Hepatocyte (in vitro differentiated cells): ENCODE measurements at places on chromosomes 11 and 22. TPM values are rescaled to one million over a fixed set of nuclear protein-coding genes. Genes with fewer than 3 reads are reported as not detected.

DNA sequence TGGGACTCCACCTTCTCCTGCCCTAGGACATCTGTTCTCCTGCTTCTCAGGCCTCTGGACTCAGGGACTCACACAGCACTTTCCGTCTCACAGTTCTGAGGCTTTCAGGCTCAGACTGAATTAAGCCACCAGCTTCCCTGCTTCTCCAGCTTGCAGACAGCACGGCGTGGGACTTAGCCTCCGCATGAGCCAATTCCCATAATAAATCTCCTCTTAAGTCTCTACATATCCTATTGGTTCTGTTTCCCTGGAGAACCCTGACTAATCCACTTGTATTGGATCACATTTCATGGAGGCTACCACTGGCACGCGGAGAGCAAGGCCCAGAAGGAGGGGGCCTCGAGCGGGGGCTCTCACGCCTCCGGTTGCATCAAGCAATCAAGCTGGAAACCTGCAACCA lies 1313.6 kb downstream of the TBC1D22A start:
- no peak for DNase-seq
- H3K36me3 ChIP-seq: no peaks in the 10 kb centered on the region
- H3K4me1 ChIP-seq: no peaks in the 10 kb centered on the region
- H3K4me3 ChIP-seq: no peak overlapping the region

DNA sequence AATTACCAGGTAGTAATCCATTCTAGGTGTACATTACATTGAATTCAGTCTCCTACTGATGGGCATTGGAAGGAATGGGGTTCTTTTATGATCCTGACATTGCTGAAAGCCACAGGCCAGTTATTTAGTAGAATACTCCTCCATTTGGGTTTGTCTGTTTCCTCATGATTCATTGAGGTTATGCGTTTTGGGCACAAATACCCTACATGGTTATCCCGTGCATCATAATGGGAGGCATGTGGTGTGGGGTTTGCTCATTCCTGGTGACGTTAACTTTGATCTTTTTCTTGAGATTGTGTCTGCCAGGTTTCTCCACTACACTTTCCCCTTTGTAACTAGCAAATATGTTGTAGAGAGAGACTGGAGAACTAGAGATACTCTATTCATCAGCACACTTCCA lies 5.5 kb downstream of the FOLR3 start:
- no peak for DNase-seq
- H3K4me3 ChIP-seq: no peak overlapping the region
- no peaks in the 10 kb centered on the region for H3K4me1 ChIP-seq
- no peaks in the 10 kb centered on the region for H3K27me3 ChIP-seq
- no peak overlapping the region for H3K27ac ChIP-seq

GRCh38 chr11:93870616-93871015 lies 20.2 kb upstream of the VSTM5 start:
- no peaks in the 10 kb centered on the region for H3K4me1 ChIP-seq
- H3K4me3 ChIP-seq: no peak overlapping the region
- H3K27me3 ChIP-seq: no peaks in the 10 kb centered on the region
- H3K36me3 ChIP-seq: no peaks in the 10 kb centered on the region
- no peak for DNase-seq

DNA sequence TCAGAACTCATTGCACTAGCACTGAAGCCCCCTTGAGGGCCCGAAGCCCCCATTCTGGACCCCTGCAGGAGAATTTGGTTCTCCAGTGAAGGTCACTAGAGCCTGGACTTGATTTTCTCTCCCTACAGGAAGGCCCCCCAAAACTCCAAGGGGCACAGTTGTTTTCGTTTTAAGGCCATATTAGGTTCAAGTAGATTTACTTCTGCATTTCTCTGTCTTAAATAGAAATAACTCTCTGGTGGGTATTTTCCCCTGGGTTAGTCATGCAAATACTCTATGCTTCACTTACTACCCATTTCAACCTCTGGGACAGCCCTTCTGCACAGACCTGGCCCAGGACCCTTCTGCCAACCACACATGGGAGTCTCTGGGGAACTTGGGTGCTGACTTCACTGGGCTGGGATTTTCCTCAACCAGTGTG lies 41.6 kb downstream of the WEE1 start:
- no peaks in the 10 kb centered on the region for H3K36me3 ChIP-seq
- DNase-seq: no peak
- H3K4me3 ChIP-seq: no peak overlapping the region
- H3K27me3 ChIP-seq: no peaks in the 10 kb centered on the region

GRCh38 chr22:42611051-42611450 lies 3.6 kb downstream of the POLDIP3 start:
- no peaks in the 10 kb centered on the region for H3K27me3 ChIP-seq
- peaks cover 31% of the 10 kb centered on the region for H3K4me1 ChIP-seq
- H3K36me3 ChIP-seq: no peaks in the 10 kb centered on the region
- no peak overlapping the region for H3K4me3 ChIP-seq
- H3K27ac ChIP-seq: no peak overlapping the region

DNA sequence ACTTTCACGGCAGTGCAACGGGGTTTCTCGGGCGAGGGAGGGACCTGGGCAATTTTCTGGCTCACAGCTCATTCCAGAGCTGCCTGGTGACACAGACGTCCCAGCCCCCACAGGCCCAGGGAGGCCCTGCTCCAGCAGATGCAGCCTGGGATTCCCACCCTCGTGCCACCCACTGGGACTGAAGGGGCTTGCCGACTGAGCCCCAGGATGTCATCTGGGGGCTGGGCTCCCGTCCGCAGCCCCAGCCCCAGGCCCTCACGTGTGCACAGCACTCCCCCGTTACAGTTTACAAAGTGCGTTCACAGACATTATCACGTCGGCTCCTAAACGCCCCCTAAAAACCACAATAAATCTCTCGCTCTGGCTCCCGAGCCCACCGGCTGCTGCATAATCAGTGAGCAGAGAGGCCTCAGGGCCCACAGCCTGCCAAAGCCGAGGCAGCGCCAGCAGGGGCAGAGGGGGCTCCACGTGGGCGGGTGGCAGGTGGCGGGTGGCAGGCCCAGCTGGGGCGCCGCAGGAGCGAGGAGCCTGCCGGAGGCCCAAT lies 76.9 kb upstream of the TCF20 start:
- H3K27me3 ChIP-seq: no peaks in the 10 kb centered on the region
- no peak overlapping the region for H3K27ac ChIP-seq
- peaks cover 22% of the 10 kb centered on the region for H3K4me1 ChIP-seq

DNA sequence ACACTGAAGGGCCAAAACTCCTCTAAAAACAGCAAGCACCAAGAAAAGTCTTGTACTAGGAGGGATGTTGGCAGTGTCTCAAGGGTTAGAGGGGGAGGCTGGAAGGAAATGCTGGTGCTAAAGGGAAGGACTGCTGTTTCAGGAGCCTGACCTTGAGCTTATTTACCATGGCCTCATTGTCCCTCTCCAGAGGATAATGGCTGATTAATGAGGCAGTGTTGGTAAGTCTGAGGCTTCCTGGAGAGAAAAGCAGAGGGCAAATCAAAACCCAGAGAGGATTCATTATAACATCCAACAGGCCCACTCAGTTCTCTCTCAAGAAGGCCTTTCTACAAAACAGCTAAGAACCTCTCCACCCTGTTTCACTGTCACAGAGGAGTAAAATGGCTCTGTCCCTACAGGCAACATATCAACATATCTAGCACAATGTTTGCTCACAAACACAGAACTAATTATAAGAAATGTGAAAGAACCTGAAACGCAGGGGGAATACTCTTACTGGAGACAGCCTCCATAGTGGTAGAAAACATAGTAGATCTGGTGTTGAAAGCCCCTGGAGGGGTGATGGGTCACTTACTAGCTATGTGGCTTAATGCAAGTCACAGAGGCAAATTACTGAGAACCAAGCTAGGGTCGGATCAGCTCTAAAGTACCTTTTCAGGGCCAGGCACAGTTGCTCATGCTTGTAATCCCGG lies 31.4 kb downstream of the NUMA1 start:
- H3K27ac ChIP-seq: peak overlapping the region; percentile 49
- H3K36me3 ChIP-seq: no peaks in the 10 kb centered on the region
- H3K4me1 ChIP-seq: no peaks in the 10 kb centered on the region
- no peaks in the 10 kb centered on the region for H3K27me3 ChIP-seq

DNA sequence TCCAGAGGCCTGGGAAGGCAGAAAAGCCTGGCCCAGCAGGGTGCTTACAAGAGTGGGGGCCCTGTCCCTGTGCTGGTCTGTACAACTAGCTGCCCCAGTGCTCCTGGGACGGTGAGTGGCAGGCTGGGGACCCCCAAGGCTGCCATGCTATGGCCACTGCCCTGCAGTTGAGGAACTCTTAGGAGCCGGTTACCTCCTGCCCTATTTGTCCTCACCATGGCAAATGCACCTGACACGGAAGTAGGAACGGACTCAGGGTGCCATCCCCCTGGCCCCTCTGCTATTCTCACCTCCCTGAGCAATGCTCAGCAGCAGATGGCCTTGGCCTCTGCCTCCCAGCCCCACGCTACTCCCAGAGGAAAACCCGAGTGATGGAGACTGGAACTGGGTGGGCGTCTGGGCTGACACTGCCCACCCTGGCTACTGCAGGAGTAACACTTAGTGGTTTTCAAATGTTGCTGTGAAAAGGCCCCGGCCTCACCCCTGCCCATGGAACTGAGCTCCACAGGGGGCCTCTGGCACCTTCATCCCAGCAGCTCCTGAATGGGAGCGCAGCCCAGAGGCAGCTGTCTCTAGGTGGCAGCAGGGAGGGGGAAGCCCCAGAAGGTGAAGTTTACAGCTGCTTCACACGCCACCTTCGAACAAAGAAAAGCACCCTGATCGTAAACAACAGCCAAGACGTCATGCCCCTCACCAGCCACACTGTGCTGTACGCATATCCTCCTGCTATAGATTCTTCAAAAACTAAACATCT lies 105.3 kb downstream of the CTTN start:
- DNase-seq: peak; percentile 49
- no peaks in the 10 kb centered on the region for H3K36me3 ChIP-seq
- H3K4me1 ChIP-seq: no peaks in the 10 kb centered on the region
- no peaks in the 10 kb centered on the region for H3K27me3 ChIP-seq

DNA sequence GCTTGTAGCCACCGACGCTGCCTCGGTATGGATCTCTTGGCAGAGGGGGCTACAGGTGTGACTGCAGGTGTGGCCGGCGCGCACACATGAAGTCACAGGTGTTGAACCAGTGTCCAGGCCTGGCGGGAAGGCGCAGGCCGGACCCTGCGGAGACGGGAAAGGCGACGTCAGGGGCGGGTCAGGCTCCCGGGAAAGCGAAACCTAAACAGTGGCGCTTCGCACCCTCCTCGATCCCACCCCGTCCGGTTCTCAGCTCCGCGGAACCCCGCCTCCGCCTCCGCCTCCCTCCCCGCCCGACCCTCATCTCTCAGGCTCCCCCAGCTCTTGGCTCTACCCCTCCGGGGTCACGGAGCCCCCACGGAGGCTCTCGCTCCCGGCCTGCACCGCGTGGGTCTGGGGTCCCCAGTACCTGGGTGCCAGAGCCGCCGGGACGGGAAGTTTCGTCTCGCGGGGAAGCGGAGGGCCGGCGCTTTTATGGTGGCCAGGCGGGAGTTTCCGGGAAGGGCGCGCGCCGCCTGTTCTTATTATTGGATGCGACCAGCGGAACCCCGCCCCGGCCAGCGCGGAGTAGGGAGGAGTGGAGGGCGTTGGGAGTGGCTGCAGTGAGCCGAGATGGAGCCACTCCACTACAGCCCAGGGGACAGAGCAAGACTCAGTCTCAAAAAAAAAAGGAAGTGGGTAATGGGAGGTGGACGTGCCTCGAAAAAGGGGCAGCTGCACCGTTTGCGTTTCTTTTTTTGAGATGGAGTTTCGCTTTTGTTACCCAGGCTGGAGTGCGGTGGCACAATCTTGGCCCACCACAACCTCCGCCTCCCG lies at the start of gene IRF7:
IRF7 (minus strand) TSS at position 447 of the 816 bp plus-strand sequence. CDS start 586 bp downstream, outside the sequence.
- H3K4me1 ChIP-seq: peaks cover 14% of the 10 kb centered on the region
- H3K27ac ChIP-seq: peak within 1 kb of the TSS; percentile 97
- H3K27me3 ChIP-seq: no peaks in the 10 kb centered on the region
- peak within 1 kb of the TSS; percentile 85 for H3K4me3 ChIP-seq
- no peaks in the 10 kb centered on the region for H3K36me3 ChIP-seq
- DNase-seq: peak; percentile 96

DNA sequence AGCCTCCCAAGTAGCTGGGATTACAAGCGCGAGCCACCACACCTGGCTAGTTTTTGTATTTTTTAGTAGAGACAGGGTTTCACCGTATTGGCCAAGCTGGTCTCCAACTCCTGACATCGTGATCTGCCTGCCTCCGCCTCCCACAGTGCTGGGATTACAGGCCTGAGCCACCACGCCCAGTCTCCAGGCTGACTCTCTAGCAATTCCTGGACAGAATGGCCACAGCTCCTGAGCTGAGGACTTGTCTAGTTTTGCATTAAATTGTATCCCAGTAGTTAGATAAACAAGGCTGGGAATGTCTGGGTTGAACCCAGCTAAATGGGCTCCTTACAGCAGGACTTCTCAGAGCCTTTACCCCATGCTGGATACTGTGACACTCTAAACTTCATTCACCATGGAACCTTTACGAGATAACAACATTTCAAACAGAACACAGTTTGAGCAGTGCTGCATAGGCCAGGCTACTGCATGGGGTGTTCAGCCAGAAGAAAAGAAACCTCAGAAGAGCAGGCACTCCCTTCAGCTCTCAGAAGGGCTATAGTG lies 13.9 kb upstream of the MOGAT2 start:
- H3K27ac ChIP-seq: no peak overlapping the region
- H3K4me3 ChIP-seq: no peak overlapping the region
- no peaks in the 10 kb centered on the region for H3K36me3 ChIP-seq
- no peaks in the 10 kb centered on the region for H3K4me1 ChIP-seq
- no peak for DNase-seq

GRCh38 chr11:111530091-111530490 lies 10.4 kb upstream of the LAYN start:
- no peaks in the 10 kb centered on the region for H3K27me3 ChIP-seq
- no peaks in the 10 kb centered on the region for H3K4me1 ChIP-seq
- no peak overlapping the region for H3K27ac ChIP-seq
- no peak overlapping the region for H3K4me3 ChIP-seq
- no peaks in the 10 kb centered on the region for H3K36me3 ChIP-seq
- DNase-seq: no peak

DNA sequence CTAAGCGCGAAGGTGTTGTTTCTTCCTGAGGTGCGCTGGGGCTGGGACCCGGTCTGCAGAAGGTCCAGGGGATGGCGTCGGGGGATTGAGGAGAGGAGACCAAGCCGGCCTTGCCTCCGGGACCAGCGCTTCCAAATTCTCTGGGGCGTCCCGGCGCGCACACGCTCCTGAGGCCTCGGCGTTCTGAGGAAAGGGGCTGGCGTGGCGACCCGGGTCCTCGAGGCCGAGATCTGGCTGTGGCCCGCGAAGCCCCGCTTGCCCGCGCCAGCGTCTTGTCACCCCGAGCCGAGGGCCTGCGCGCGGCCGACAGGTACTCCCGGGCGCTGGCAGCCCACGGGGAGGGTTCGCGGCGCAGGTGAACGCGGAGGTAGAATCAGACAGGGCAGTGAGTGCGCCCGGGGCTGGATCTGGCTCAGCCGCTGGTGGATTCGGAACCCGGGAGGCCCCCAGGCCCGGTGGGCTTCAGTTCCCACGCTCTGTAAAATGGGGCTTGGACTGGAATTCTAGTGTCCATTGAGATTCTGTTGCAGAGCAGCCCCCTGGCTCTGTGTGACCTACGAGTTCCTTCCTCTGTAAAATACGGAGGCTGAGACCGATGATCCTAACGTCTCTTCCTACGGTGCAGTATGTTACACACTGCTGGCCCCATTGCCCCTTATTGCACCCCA lies 14.7 kb downstream of the SSH3 start:
- peak overlapping the region; percentile 62 for H3K4me3 ChIP-seq
- H3K36me3 ChIP-seq: no peaks in the 10 kb centered on the region
- peak overlapping the region; percentile 30 for H3K27ac ChIP-seq
- no peaks in the 10 kb centered on the region for H3K27me3 ChIP-seq
- H3K4me1 ChIP-seq: peaks cover 3% of the 10 kb centered on the region

DLG2 gene
- total RNA-seq: 1.7 and 6.8 TPM in 2 replicates

PNPLA3 gene
- total RNA-seq: 14.4 and 17.1 TPM in 2 replicates

AIFM3 gene
- total RNA-seq: 1.3 and 3.1 TPM in 2 replicates

KCTD17 gene
- 15.2 and 22.6 TPM in 2 replicates for total RNA-seq

CD6 gene
- 0.03 and 0.08 TPM in 2 replicates for total RNA-seq

APLNR gene
- total RNA-seq: 0.48 and 1.9 TPM in 2 replicates

HBB gene
- not detected in 2 replicates for total RNA-seq

DMC1 gene
- 0.80 and 3.0 TPM in 2 replicates for total RNA-seq

RASGRP2 gene
- 0.24 and 3.2 TPM in 2 replicates for total RNA-seq
